ENCODE measurements at places on chromosomes 7 and 10.

- DNase-seq, result no peak
These were observed 399.3 kb upstream of the PRKCQ start for GRCh38 chr10:6979371-6979770.

- no peak for DNase-seq
These were observed 176.5 kb downstream of the CSTF2T start for GRCh38 chr10:51522858-51523257.

- peak; percentile 87 for DNase-seq
These were observed at the start of gene RNLS for GRCh38 chr10:88582806-88583583. Gene RNLS, minus strand, starts transcription at chr10:88583318.

DNA sequence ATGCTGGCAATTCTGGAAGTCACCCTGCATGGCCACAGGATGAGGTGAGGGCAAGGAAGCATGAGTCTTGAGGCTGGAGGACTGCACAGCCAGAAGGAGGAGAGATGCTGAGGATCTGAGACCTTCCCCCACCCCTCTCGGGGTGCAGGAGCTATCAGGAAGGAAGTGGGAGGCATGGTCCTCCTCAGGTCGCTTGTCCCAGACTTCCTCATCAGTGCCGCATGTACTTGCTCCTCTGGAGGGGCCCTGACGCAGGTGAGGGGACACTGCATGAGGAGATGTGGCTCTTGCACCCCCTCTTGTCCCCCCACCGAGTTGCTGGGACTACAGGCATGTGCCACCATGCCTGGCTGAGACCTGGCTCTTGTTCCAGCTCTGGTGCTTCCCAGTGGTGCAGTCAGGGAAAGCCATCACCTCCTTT lies 5.7 kb upstream of the ZMIZ1 start:
- no peak for DNase-seq

GRCh38 chr10:88045096-88045495 lies 181.7 kb downstream of the PTEN start:
- no peak for DNase-seq

Data from GM12865 (cell line).